ENCODE measurements at places on chromosomes 6 and 20. TPM values are rescaled to one million over a fixed set of nuclear protein-coding genes. Genes with fewer than 3 reads are reported as not detected.
A peak's percentile ranks its signal among the peaks of the same experiment; 100 is the strongest.

- no peak for DNase-seq
- peaks cover 69% of the 10 kb centered on the region for H3K27me3 ChIP-seq
- no peak overlapping the region for H3K27ac ChIP-seq
- no peaks in the 10 kb centered on the region for H3K36me3 ChIP-seq
Measured at GRCh38 chr6:35508027-35508426, 4.7 kb downstream of the TULP1 start.

GRCh38 chr20:63177785-63178445, 38.0 kb downstream of the YTHDF1 start:
- DNase-seq: no peak
- no peaks in the 10 kb centered on the region for H3K36me3 ChIP-seq
- peak overlapping the region; percentile 35 for H3K4me3 ChIP-seq

DNA sequence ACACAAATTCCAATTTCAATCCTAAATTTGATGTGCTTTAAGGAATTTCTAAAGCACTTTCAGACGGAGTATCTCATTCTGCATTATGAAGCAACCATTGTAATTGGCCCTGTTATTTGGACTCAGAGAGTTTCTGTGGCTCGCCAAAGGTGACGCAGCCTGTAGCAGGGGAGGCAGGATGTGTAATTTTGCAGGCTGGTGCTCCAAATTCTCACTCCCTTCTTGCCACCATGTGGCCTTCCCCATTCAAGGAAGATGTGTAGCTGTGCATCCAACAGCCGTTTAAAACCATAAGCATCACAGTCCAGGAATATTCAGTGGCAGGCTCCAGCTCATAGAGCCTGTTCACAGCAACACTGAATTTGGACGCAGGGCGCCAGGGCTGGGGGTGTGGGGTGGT, 45.8 kb downstream of the AGPAT4 start:
- DNase-seq: no peak
- H3K4me3 ChIP-seq: no peak overlapping the region
- no peaks in the 10 kb centered on the region for H3K27me3 ChIP-seq
- no peak overlapping the region for H3K27ac ChIP-seq
- H3K36me3 ChIP-seq: peaks cover 18% of the 10 kb centered on the region
- peaks cover 9% of the 10 kb centered on the region for H3K4me1 ChIP-seq

- DNase-seq: no peak
- no peaks in the 10 kb centered on the region for H3K36me3 ChIP-seq
- no peak overlapping the region for H3K4me3 ChIP-seq
Measured at GRCh38 chr6:7821426-7821825, 89.2 kb downstream of the TXNDC5 start.

- no peaks in the 10 kb centered on the region for H3K4me1 ChIP-seq
- H3K36me3 ChIP-seq: no peaks in the 10 kb centered on the region
- no peaks in the 10 kb centered on the region for H3K27me3 ChIP-seq
- no peak overlapping the region for H3K4me3 ChIP-seq
Measured at GRCh38 chr6:47106721-47107197, 64.6 kb upstream of the ADGRF1 start.

DNA sequence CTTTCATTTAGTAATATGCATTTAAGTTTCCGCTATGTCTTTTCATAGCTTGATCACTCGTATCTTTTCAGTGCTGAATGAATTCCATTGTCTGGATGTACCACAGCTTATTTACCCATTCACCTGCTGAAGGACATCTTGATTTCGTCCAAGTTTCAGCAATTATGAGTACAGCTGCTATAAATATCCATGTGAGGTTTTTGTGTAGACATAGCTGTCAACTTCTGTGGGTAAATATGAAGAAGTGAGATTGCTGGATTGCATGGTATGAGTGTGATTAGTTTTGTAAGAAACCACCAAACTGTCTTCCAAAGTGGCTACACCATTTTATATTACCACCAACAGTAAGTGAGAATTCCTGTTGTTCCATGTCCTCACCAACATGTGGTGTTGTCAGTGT, 79.2 kb upstream of the STMND1 start:
- no peaks in the 10 kb centered on the region for H3K36me3 ChIP-seq
- no peak overlapping the region for H3K4me3 ChIP-seq
- no peaks in the 10 kb centered on the region for H3K27me3 ChIP-seq
- no peaks in the 10 kb centered on the region for H3K4me1 ChIP-seq

- no peaks in the 10 kb centered on the region for H3K36me3 ChIP-seq
- no peak for DNase-seq
- no peaks in the 10 kb centered on the region for H3K4me1 ChIP-seq
- H3K4me3 ChIP-seq: no peak overlapping the region
Measured at GRCh38 chr6:122116835-122117627, 282.4 kb upstream of the HSF2 start.

GRCh38 chr6:146287691-146288369, 255.8 kb upstream of the RAB32 start:
- no peak overlapping the region for H3K4me3 ChIP-seq
- H3K27ac ChIP-seq: no peak overlapping the region
- no peaks in the 10 kb centered on the region for H3K4me1 ChIP-seq

- DNase-seq: no peak
- no peaks in the 10 kb centered on the region for H3K27me3 ChIP-seq
- no peak overlapping the region for H3K4me3 ChIP-seq
- no peak overlapping the region for H3K27ac ChIP-seq
- H3K4me1 ChIP-seq: no peaks in the 10 kb centered on the region
Measured at GRCh38 chr20:40008177-40008576, 680.9 kb downstream of the MAFB start.

DNA sequence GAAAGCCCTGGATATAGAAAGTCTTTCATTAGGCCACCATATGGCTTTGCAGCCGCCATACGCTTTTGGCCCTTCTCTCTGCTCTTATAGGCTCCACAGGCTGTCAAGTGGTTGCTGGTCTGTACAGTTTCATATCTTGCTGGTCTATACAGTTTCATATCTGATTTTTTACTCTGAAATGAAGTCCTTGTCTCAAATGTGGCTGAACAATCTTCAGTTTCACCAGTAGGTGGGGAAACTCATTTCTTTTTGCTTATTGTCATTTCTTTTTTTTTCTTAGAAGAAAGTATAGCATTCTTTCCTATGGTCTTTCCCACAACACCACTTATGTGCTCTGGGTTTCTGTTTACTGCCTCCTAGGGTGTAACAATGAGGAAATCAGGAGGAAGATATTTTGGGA, 771.4 kb upstream of the MMS22L start:
- H3K27me3 ChIP-seq: no peaks in the 10 kb centered on the region
- DNase-seq: no peak
- H3K4me3 ChIP-seq: no peak overlapping the region
- no peak overlapping the region for H3K27ac ChIP-seq
- no peaks in the 10 kb centered on the region for H3K36me3 ChIP-seq

- H3K4me1 ChIP-seq: no peaks in the 10 kb centered on the region
- DNase-seq: no peak
- no peak overlapping the region for H3K27ac ChIP-seq
- no peaks in the 10 kb centered on the region for H3K27me3 ChIP-seq
- no peak overlapping the region for H3K4me3 ChIP-seq
- peaks cover 6% of the 10 kb centered on the region for H3K36me3 ChIP-seq
Measured at GRCh38 chr6:125086716-125087115, 66.9 kb upstream of the TPD52L1 start.

GRCh38 chr6:1991332-1991878, 254.0 kb downstream of the GMDS start:
- no peaks in the 10 kb centered on the region for H3K27me3 ChIP-seq
- no peak overlapping the region for H3K4me3 ChIP-seq
- H3K27ac ChIP-seq: no peak overlapping the region

- H3K36me3 ChIP-seq: no peaks in the 10 kb centered on the region
- no peak overlapping the region for H3K4me3 ChIP-seq
- H3K4me1 ChIP-seq: peaks cover 28% of the 10 kb centered on the region
- peaks cover 35% of the 10 kb centered on the region for H3K27me3 ChIP-seq
- DNase-seq: no peak
Measured at GRCh38 chr6:75203721-75204120, 2.1 kb downstream of the COL12A1 start.

DNA sequence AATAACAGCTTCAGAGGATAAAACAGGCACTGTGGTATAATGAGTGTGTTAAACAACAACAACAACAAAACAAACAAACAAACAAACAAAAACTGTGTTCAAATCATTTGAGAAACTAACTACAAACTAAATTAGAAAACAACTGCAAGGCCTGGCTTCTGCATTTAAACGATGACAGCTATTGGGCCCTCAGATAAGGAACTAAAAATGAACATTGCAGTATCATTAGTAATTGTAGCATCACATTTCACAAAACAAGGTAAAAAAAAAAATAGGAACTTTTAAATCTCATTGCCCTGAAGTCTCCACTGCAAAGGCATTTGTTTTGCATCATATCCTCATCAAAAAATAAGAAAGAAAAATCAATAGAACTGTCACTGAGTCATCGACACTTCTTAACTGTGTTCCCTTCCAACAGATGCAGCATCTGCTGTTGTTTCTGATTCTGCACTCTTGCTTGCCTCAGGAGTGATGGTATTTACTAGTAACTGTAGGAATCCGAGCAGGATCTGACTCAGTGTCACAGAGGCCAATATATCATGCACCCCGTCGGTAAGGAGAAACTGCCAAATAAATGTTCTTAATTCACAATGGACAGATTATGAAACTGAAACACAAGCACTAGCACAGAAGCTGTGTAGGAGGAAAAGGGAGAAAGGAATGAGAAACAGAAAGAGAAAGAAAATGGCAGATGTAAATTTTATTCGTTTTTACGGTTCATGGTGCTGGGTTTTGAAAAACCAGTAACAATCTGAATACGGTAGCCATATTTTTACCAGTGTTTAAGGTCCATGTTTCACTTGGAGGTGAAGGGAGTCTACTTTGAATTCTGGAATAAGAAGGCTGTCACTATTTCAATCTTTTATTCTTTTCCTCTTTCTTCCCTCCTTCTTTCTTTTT, 365.7 kb upstream of the EPHA7 start:
- no peaks in the 10 kb centered on the region for H3K27me3 ChIP-seq
- H3K4me3 ChIP-seq: peak overlapping the region; percentile 10
- no peak for DNase-seq
- no peaks in the 10 kb centered on the region for H3K36me3 ChIP-seq
- peak overlapping the region; percentile 6 for H3K27ac ChIP-seq
- H3K4me1 ChIP-seq: peaks cover 8% of the 10 kb centered on the region

DNA sequence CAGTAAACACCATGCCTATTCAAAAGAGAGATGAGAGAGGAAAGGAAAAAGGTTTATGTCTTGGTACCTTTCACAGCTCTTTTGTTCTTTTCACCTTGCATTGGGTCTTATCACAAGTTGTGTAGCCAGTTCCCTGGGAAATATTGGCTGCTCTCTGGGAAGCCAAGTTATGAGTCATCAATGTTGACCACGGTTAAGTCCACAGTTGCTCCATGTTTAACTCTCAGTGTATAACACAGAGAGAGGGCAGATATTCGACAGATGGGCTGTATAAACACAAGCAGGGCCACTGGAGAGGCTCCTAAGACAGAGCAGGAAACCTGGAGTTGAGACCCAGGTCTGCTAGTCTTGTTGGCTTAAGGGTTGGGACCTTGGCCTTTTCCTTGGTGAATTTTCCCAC, 718.6 kb downstream of the QKI start:
- no peaks in the 10 kb centered on the region for H3K36me3 ChIP-seq
- no peaks in the 10 kb centered on the region for H3K27me3 ChIP-seq
- no peak for DNase-seq
- no peaks in the 10 kb centered on the region for H3K4me1 ChIP-seq
- no peak overlapping the region for H3K4me3 ChIP-seq
- H3K27ac ChIP-seq: no peak overlapping the region

- no peaks in the 10 kb centered on the region for H3K36me3 ChIP-seq
- no peaks in the 10 kb centered on the region for H3K27me3 ChIP-seq
- no peak for DNase-seq
Measured at GRCh38 chr6:96725296-96725695, 112.0 kb downstream of the GPR63 start.

DNA sequence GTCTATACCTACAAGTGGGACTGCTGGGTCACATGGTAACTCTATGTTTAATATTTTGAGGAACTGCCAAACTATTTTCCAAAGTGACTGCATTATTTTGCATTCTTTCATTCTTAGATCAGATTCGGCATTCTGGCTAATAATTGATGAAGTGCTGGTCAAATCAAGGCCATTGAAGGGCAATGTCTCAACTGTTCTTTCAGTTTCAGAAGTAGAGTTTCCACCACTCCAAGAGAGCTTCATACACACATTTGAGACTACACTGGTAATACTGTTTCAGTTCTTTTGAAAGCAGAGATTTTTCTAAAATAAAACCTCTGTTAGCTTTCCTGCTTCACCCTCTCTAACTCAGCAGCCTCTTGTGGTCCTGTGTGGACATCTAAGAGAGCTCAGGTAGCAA, 154.5 kb downstream of the CFAP61 start:
- H3K4me1 ChIP-seq: no peaks in the 10 kb centered on the region
- H3K27ac ChIP-seq: no peak overlapping the region
- no peak overlapping the region for H3K4me3 ChIP-seq
- peaks cover 1% of the 10 kb centered on the region for H3K27me3 ChIP-seq
- H3K36me3 ChIP-seq: no peaks in the 10 kb centered on the region

DNA sequence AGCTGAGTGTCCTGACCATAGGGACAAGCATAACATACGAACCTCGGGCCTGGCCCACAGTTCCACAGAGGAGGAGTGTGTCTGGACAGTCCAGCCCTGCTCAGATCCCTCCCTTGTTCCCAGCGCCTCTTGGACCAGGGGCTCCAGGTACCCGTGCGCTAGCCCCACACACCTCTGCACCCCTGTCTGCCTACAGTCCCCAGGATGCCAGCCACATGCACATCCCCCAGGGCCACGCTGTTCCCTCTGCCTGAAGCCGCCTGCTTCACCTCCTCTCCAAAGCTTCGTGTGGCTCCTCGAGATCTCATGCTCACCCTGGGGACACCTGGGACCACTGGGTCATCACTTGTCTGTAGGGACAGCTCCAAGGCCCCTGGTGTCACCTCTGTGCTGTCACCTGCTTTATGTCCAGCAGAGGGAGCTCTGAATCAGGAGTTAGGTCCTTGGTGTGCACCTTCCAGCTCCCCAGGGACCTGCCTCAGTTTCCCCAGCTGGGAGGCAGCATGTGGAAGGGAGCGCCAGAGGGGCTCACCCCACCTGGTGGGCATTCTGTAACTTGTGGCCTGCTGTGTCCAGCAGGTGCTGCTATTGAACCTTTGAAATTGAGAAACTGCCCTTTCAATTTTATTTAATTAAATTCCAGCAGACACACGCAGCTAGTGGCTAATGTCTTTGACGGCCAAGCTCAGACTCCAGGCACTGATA, 7.3 kb upstream of the YTHDF1 start:
- H3K27ac ChIP-seq: no peak overlapping the region
- H3K4me1 ChIP-seq: peaks cover 5% of the 10 kb centered on the region
- H3K4me3 ChIP-seq: no peak overlapping the region
- H3K36me3 ChIP-seq: no peaks in the 10 kb centered on the region

DNA sequence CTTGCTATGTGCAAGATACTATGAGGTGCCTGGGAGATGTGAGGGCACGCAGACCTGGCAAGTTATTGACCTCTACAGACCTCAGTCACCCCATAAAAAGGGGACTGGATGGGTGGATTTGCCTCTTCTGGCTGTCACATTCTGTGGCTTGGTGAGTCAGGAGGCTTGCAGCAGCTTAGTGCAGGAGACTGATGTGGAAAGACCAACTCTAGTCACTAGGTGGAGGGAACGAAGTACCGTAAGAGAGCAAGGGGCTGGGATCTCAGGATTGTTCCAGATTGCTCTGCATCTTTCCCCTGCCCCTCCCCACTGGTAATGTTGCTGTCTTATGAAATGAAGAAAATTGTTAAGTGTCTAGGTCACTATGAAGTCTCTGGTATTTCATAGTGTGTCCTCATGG, 3.3 kb downstream of the MAPRE1 start:
- no peak for DNase-seq
- H3K4me1 ChIP-seq: peaks cover 58% of the 10 kb centered on the region
- H3K4me3 ChIP-seq: no peak overlapping the region
- no peak overlapping the region for H3K27ac ChIP-seq
- H3K36me3 ChIP-seq: peaks cover 26% of the 10 kb centered on the region
- H3K27me3 ChIP-seq: no peaks in the 10 kb centered on the region

The ECT2L gene
- total RNA-seq: 5.9 TPM

The PAX1 gene
- total RNA-seq: not detected

The SLC22A2 gene
- not detected for total RNA-seq

The SYNDIG1 gene
- total RNA-seq: 25.1 TPM

The MOCS1 gene
- total RNA-seq: 24.5 TPM

The HLA-DRB5 gene
- total RNA-seq: 57.0 TPM

The SLC35F1 gene
- total RNA-seq: 2.0 TPM

Measured in heart right ventricle (tissue), 16 donors.